ENCODE measurements at places on chromosomes 13 and 19.

DNA sequence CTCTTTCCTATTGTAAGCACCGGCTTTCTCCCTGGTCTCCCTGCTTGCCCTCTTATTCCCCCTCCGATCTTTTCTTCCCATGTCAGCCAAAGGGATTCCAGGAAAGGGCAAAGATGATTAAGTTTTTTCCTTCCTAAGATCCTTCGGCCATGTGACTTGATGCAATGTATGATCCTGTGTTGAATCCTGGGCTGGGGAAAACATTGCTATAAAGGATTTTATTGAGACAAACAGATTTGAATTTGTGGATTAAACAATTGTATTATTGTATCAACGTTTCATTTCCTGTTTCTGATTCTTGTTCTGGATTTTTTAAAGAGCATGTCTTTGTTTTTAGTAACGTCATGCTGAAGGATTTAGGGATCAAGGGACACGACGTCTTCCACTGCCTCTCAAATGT lies 16.9 kb upstream of the ZNF541 start:
- no peak for DNase-seq

- DNase-seq = no peak
Measured at GRCh38 chr13:59281453-59281852, 882.3 kb downstream of the DIAPH3 start.

DNA sequence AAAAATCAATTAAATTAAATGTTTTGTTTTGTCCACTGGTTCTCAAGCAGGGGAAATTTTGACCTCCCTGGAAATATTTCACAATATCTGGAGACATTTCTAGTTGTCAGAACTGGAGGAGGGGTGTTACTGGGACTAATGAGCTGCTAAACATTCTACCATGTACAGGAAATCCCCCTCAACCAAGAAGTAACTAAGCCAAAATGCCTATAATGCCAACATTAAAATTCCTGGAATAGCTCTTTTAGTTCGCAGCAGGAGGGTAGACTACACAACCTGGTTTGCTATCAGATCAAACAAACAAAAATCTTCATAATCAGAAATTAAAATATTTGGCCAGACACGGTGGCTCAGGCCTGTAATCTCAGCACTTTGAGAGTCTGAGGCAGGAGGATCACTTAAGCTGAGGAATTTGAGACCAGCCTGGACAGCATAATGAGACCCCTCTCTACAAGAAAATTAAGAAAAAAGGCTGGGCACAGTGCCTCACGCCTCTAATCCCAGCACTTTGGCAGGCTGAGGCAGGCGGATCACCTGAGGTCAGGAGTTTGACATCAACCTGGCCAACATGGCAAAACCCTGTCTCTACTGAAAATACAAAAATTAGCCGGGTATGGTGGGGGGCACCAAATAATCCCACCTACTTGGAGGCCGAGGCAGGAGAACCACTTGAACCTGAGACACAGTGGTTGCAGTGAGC lies 13.7 kb upstream of the SMARCA4 start:
- no peak for DNase-seq

GRCh38 chr19:18340990-18341868 lies 831 bp downstream of the PGPEP1 start:
- peak; percentile 41 for DNase-seq

DNA sequence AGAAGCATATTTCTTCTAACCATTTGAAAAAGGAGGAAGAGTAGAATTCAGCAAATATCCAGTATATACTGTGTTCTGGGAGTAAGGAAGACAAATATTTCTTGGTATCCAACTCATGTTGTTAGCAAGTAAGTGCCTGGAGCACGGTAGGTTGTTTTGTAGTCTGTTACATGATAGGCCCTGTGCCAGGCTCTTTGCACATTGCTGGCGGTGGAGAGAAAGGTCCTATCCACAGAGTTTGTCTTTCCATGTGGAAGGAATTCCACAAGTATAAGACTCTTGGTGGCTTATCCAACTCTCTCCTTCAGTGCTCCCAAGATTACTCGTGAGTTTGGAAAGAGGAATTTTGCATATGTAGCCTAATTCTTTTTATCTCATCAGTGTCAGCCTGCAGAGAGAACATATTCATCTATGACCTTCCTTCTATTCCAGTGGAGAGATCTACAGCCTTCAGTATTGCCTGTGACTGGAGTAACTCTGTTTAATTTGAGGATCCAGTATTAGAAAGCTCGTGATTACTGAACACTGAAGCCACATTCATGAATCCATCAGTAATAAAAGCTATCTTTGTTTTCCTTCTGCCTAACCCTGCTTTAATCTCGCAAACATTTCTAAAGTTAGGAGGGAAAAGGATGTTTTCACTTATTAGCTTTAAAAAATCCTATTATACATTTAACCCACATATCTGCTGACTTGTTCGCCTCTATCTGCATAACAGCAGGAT lies 183.9 kb upstream of the CSNK1A1L start:
- no peak for DNase-seq

GRCh38 chr19:45505151-45505995 lies 1.9 kb upstream of the VASP start:
- no peak for DNase-seq

GRCh38 chr19:19849056-19849455 lies 16.6 kb upstream of the ZNF253 start:
- DNase-seq = no peak

DNA sequence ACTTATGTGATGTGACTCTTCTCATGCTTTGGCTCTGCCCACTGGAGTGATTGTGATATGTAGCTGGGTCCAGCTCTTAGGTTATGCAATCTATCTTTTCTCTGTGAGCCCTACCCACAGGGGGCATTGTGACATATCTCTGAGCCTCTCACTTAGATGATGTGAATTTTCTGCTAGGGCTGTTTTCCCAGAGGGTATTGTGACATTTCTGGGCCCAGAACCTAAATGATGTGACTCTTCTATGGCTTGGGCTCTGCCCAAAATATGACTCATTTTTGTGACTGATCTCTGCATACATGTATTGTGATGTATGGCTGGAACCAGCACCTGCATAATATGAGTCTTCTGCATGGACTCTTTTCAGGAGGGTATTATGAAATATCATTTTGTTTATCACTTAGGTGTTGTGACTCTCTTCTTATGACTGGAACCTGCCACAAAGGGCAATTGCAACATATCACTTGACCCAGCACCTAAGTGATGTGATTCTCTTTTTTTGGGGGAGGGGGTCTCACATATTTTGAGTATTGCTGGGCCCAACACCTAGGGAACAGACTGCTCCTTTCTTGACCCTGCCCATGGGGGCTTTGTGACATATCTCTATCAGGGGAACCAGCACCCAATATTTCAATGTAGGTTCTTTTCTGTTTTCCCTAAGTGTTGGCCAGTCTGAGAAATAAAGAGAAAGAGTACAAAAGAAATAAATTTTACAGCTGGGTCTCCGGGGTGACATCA lies 12.1 kb upstream of the ZNF254 start:
- no peak for DNase-seq

All from breast epithelium (tissue), 4 donors.